AML-193 (cell line): ENCODE measurements at places on chromosomes 3 and 15.

- no peak for DNase-seq
These were observed 88.8 kb upstream of the TSEN2 start for GRCh38 chr3:12395349-12396012.

GRCh38 chr3:52671676-52672075 lies 14.0 kb downstream of the PBRM1 start:
- no peak for DNase-seq

DNA sequence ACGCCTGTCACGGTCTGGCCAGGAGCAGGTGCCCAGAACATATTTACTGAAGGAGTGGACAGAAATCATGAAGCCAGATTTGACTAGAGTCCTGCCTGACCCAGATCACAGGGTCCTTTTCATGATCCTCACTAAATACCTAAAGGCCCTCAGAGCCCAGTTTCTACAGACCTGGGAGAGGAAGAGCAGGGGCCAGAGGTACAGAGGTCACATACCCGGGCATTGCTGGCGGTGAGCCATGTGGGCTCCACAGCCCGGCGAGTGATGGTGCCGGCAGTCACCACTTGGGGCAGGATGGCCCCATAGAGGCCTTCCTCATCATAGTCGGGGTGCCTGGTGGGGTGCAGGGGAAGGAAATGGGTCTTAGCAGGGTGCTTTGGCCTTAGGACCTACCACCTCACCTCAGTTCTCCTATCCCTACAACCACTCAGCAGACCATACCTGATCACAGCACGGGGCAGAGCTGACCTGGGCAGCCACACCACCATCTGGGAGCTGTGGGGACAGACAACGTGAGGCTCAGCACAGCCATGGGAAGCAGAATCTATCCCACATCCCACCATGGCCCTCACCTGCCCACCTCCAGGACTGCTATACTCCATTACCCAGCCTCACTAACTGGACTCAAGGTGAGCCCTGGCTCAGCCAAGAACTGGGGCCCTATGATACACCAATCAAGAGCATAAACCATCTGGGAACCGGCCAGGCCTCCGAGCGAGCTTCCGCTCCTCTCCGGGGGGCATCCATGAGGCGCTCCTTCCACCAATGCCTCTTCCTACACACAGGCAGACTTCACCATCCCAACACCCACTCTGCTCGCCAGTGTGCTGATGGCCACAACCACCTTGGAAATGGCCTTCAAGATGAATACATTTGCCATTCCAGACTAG lies 12.9 kb downstream of the POLG start:
- no peak for DNase-seq

DNA sequence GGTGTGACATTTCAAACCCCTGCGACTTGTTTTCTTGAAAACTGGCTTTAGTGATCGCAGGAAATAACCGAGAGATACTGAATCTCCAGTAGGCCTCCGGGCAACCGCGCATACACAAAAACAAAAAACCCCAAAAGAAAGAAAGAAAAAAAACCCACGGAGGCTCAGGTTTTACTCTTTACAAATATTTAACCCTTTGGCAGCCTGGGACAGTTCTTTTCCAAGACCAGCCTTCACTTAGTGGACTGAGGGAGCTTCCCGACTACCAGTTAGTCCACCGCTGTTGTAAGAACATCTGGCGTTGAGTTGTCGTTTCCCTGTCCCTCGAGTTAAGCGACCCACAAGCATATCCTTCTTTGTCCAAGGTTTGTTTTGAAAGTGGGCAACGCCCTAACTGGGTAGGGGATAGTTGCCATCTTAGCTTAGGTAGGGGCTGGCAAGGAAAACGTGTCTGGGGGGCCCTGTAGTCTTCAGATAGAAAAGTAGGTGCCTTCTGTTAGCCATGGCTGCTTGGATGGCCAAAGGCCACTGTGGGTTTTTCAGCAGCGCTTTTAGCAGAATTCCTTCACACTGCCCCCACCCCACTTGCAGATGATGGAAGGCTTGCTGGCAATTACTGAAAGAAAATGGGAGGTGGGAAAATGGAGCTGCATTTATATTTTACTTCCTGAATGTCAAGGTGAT lies 6.9 kb downstream of the ISL2 start:
- no peak for DNase-seq

- peak; percentile 3 for DNase-seq
These were observed 112.1 kb upstream of the MRPS22 start for GRCh38 chr3:139231555-139232281.

GRCh38 chr3:24185738-24186384 lies 240.8 kb downstream of the NR1D2 start:
- DNase-seq = peak; percentile 5

GRCh38 chr15:63899193-63899592 lies 65.4 kb upstream of the HERC1 start:
- DNase-seq = no peak

- DNase-seq = no peak
These were observed 2.2 kb downstream of the ABHD5 start for GRCh38 chr3:43692971-43693370.

GRCh38 chr3:139687431-139687830 lies 9.7 kb upstream of the NMNAT3 start:
- DNase-seq = peak; percentile 39

GRCh38 chr3:42347928-42348327 lies 62.5 kb downstream of the LYZL4 start:
- DNase-seq = no peak

- no peak for DNase-seq
These were observed 35.1 kb downstream of the USP3 start for GRCh38 chr15:63539521-63539920.

GRCh38 chr15:61764141-61764540 lies 296.1 kb downstream of the VPS13C start:
- DNase-seq = no peak

DNA sequence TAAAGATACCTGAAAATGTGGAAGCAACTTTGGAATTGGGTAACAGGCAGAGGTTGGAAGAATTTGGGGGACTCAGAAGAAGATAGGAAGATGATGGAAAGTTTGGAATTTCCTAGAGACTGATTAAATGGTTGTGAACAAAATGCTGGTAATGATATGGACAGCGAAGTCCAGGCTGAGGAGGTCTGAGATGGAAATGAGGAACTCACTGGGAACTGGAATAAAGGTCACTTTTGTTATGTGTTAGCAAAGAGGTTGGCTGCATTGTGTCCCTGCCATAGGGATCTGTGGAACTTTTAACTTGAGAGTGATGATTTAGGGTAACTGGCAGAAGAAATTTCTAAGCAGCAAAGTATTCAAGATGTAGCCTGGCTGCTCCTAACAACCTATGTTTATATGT lies 13.0 kb downstream of the MITF start:
- no peak for DNase-seq

DNA sequence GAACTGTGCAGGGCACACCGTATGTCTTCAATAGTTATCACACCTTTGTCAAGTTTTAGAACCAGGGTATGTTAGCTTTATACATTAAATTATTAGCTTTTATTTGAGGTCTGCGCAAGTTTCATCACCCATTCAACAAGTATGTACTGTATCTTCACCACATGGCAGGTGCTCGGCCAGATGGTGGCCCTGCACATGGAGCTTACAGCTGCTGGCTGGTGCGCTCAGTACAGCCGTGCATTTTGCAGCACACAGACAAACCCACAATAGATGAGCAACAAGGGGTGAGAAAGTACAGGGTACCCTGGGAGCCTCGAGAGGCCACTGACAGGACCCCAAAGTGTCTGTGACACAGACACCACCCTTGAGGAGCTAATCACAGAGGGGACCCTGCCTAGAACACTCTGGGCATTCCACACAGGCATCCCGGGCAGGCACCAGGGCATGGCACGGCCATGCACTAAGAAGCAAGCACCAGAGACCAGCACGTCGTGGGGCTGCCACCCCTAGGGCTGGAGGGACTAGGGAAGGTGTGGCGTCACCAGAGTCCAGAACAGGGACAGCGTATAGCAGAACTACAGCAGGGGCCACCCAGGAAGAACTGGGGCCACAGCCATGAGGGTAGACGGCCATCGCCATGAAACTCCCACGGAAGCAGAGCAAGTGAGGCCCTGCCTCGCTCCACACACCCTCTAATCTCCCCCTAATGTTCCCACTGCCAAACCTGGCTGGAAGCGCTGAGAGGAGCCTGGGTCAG lies 27.4 kb downstream of the ZXDC start:
- no peak for DNase-seq

GRCh38 chr15:40048211-40048792 lies 9.3 kb upstream of the SRP14 start:
- no peak for DNase-seq

- DNase-seq = no peak
These were observed 124.9 kb upstream of the STRIT1 start for GRCh38 chr3:155418407-155418806.

DNA sequence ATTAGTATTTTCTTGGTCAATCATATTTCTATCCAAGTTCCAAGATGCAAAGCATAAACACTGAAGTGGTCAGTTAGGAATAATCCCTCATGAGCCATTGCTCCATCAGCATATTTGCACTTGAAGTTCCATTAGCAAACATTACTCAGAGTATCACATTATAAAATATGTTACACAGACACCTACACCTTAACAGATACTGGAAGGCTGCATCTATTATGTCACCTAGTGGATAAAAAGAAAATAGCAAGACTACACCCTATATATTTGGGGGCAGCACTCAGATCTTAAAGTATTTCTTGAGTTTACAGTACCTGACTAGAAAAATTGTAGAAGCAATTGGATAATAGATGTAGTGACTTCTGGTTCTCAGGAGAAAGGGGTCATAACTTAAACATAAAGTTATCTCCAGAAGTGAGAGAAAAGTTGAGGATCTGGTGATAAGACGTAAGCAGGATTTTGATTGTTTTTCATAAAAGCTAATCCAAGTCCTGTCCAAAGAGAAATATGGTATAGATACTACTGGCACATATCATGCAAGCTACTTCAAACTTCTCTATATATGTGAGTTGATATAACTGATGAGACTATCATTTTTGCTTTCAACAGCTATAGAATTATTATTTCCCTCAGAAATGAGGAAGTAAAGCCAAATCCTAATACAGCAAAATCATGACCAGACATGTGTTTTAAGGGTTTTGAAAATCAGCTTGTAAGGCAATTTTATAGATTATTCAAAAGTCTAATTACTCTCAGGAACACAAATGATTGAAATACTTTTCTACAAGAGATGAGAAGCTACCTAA lies 422.2 kb downstream of the GBE1 start:
- DNase-seq = peak; percentile 42

DNA sequence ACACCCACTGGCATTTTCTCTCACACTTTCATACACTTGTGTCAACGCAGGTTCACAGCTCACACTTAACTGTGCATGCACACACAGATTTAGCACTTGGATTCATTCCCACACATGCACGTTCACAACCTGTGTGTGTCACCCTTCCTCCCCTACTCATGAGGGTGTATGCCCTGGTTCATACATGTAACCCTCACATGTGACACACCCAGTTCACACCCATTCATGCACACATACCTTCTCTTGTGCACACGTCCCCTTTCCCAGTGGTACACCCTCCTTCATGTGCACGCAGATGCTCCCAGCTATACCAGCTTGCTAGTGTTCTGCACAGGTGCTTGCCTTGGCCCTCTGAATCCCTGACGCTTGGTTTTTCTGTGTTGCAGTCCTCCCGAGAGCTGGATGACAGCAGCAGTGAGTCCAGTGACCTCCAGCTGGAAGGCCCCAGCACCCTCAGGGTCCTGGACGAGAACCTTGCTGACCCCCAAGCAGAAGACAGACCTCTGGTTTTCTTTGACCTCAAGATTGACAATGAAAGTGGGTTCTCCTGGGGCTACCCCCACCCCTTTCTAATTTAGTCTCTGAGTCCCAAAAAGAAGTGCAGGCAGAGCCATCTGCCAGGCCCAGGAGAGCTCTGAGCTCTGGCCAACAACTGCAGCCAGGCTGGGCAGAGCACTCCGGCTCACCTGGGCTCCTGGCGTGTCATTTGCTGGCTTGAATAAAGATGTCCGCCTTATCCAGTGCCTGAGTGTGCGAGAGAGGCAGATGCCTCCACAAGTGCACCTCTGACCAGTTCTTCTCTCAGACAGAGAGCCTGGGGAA lies 39.5 kb downstream of the GOLGA6A start:
- no peak for DNase-seq

DNA sequence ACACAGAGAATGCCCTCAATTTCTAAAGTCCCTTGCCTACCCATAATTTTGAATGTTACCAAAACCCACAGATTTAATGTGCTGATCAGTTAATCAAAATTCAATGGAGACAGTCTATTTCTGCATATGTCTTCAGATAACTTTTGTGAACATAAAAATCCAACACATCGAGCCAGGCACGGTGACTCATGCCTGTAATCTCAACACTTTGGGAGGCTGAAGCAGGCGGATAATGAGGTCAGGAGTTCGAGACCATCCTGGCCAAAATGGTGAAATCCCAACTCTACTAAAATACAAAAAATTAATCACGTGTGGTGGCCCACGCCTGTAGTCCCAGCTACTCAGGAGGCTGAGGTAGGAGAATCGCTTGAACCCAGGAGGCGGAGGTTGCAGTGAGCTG lies 49.3 kb downstream of the PEAK1 start:
- DNase-seq = no peak

DNA sequence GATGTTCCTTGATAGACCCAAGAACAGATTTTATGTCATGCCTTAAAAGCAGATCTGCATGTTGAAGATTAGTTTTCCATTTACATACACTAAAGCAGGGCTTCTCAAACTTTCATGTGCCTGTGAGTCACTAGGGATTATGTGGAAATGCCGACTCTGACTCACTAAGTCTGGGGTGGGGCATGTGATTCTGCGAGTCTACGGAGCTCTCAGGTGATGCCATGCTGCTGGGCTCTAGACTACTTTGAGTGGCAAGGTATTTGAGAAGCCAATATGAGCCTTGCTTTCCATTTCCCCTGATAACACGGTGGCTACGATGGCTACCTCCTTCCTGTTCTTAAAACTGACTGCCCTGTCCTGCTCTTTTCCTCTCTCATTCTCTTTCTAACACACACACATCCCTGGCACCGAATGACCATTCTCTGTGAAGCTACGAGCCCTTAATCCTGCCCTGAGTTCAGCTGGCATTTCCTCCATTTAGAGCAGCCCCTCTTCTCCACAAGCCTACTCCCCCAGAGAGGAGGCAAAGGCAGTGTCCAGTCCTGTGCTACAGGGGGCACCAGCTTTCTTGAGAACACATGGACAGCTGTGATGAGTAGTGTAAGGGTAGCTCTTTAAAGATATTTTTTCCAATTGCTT lies 39.7 kb upstream of the PYGO1 start:
- no peak for DNase-seq

GRCh38 chr3:133548090-133548489 lies 25.4 kb upstream of the CDV3 start:
- DNase-seq = no peak

DNA sequence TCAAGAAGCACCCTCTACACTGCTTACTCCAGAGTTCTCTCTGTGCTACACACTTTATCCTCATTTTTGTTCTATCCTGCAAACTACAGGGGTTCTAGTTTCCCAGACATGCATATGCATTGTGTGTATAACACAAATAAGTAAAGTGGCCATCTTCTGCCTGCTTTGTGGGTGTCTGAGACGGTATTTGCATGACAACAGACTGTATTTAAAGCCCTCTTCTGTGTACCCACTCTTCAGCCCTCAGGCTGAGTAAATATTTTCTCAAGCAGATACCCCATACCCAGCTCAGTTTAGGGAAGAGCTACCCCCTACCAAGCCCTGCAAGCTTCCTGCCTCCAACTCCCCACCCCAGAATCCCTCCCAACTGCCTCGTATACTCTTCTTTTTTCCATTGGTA lies 31.7 kb downstream of the SYNPR start:
- no peak for DNase-seq

GRCh38 chr15:69209661-69210060 lies 49.2 kb downstream of the GLCE start:
- DNase-seq = no peak
